Stimulated activated CD8-positive, alpha-beta memory T cell treated with anti-CD3 and anti-CD28 coated beads, Interleukin-7, amount 100 ng/mL, for 1 hour (primary cell): ENCODE measurements at places on chromosomes 7 and 10.

DNA sequence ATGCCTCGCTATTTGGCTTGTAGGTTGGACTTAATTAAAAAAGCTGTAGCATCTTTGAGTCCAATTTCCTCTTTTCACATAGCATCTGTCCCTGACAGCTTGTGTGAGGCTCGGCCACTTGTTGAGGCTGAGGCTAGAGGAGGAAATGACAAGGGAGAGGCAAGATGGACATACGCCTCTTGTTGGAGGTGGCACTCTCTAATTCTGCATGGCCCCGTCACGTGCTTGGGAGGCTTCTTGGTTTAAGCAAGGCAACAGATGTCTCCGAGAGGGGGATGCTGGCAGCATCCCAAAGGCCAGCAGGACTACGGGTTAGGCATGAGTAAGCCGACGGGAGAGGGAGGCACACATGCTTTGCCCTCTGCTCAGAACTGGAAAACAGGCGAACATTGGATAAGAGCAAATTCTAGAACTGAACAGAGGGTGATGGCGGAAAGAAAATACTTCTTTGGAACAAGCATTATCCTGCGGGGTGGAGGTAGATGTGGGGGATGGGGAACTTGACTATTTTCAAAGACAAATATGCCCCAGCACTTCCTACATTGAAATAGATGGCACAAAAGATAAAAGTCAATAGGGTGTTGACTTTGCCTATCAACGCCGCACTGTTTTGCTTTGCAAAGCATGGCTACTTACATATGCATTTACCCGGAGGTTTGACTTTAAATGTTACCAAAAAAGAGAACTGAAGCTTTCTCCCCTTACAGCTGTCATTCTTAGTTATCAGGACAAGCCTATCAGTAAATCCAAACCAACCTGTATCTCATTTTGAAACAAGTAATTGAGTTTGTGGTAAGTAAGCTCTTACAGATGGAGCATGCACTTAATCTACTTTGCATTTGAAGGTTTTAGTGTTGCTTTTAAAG, 94.8 kb downstream of the CHN2 start:
- no peak for DNase-seq

DNA sequence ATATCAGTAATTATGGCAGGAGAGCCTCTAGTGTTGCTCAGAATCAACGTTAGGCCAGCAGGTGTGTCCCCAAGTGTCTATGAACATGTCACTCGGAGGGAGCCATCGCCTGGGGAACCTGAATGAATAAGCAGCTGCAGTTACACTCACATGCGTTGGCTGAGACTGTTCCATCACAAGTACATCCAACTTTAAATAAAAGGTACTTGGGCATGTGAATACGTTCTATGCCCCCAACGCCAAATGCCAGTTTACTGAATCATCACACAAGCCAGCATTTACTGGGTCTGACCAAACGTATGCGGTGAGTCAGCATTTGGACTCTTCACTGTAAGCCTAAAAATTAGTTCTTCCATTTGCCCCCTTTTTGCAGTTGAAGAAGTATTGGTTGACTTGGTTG, 207.6 kb upstream of the PLXNA4 start:
- no peak for DNase-seq

- DNase-seq = no peak
Observed at GRCh38 chr7:78720066-78720465, 733.4 kb downstream of the MAGI2 start.

DNA sequence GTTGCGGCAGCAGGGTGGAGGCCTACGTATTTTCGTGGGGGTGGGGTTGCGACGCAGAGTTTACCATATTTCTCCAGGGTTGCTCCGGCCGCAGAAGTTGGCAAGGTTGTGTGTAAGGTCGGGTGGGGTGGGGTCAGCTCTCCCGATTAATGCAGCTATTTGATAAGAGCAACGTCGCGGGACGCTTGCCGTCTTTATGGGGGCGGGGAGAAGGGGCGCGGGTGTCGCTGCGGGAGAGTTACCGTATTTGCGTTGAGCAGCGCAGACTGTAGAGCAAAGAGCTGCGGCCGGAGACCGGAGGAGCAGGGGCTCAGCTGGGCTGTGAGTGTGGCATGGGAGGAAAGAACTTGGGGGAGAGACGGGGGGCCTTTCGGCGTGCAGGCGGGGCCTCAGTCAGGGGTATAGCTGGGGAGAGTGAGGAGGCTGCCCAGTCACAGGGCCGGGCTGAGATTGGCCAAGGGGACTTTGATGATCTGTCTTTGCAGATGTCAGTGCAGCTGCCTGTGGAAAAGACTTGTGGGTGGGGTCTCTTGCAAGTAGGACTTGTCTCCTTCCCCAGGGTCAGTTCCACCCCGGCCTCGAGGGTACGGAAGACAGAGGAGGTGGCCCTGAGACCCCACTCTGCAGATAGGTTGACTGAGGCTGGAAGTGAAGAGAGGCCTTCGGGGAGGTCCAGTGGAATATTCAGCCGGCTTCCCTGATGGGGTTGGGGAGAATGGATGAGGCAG, 26.6 kb downstream of the ZNF775 start:
- DNase-seq = no peak

- no peak for DNase-seq
Observed at GRCh38 chr10:43259213-43259991, 7.5 kb downstream of the RASGEF1A start.

- no peak for DNase-seq
Observed at GRCh38 chr7:156903232-156903909, 10.4 kb upstream of the LMBR1 start.

- no peak for DNase-seq
Observed at GRCh38 chr10:120105001-120105400, 212.5 kb downstream of the SEC23IP start.

- no peak for DNase-seq
Observed at GRCh38 chr7:46589286-46589685, 668.2 kb upstream of the IGFBP3 start.

GRCh38 chr7:132430861-132431822, 145.1 kb downstream of the PLXNA4 start:
- DNase-seq = peak; percentile 22

GRCh38 chr10:88309365-88309764, 273.8 kb downstream of the RNLS start:
- DNase-seq = no peak

- no peak for DNase-seq
Observed at GRCh38 chr10:88293073-88293472, 290.0 kb downstream of the RNLS start.

DNA sequence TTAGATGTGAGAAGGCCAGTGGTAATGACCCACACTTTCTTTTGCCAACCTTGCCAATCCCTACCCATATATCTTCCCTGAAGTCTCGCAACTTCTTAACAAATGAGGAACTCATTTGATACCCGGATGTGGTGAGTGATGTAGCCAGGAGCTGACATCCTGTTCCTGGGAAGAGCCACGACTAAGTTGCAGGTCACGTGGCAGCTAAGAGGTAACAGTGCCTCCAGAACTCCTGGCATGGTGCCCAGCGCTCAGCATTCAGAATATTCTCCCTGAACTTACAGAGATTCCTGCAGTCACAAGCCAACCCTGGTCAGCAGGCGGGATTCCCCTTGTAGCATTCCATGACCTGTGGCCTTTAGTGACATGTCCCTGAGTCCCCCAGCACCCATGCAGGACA, 282.5 kb downstream of the GALNT17 start:
- DNase-seq = no peak

DNA sequence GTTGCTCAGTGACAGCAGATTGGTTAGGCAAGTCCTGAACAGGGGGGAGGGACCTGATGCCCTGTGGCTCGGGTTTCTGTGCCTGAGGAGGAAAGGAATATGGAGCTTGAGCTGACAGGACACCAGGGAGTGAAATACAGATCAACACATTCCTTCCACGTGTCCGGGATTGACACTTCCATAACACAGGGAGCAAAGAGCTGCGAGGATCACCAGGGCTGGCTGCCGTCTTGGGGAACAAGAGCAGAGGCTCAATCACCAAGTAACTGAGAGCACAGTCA, 36.7 kb upstream of the EFCAB10 start:
- DNase-seq = no peak

GRCh38 chr10:32244011-32244410, 102.9 kb downstream of the EPC1 start:
- DNase-seq = no peak

DNA sequence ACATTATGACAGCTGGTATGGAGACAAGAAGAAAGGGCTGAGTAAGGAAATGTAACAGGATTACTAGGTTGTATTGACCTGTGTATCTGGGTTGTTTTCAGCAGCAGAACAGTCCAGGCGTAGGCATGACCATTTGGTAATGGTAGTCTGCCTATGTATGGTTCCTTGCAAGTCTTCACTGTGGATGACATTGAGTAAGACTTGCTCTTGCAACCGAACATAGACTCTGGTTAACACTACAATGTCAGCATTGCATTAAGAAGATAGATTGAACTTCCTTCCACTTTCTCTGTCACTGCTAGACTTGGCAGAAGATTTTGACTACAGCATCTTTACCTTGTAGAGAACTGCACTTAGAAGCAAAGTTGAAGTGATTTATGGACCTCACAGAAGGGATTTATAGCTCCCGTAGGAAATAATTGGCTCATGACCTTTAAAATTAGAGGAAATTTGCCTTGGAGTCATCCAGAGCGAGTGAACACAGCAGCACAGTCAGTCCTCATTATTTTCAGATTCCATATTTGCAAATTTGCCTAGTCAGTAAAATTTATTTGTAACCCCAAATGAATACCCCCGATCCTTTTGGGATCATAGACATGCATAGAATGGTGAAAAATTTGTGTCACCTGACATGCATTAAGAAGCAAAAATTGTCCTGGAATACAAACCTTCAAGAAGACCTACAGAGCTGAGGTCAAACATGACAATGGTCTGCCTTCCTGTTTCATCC, 79.6 kb upstream of the STRIP2 start:
- no peak for DNase-seq

DNA sequence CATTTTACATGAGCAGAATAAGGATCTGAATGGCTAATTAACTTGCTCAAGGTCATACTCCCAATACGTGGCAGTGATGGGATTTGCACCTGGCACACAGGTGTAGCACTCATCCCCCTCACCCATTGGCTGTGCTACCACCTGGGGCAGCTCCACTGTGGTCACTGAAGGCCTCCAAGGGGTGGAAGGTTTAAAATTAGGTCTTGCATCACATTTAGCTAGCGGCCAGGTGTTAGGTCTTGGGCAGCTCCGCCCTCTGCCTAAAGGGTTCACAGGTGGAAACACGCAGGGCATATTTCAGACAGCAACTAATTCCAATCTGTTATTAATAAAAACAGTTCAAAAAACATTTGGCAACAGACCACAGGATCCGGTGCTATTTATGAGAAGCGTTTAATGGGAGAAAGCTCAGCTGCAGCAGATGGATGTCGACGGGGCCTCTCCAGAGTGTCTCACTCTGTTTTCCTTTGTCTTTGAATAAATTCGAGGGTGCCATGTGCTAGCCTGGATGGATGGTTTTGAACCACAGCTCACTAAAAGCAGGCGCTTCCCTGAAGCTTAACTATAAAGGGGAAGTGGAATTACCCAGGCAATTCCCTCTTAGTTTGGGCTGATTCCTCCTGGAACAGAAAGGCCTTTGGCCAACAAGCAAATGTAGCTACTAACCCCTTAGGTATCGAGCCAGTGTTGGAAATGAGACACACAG, 1017.6 kb downstream of the TYW1 start:
- DNase-seq = no peak

- no peak for DNase-seq
Observed at GRCh38 chr7:56097700-56098099, 4.9 kb upstream of the PHKG1 start.

- DNase-seq = no peak
Observed at GRCh38 chr7:155763691-155764437, 48.4 kb downstream of the SHH start.

DNA sequence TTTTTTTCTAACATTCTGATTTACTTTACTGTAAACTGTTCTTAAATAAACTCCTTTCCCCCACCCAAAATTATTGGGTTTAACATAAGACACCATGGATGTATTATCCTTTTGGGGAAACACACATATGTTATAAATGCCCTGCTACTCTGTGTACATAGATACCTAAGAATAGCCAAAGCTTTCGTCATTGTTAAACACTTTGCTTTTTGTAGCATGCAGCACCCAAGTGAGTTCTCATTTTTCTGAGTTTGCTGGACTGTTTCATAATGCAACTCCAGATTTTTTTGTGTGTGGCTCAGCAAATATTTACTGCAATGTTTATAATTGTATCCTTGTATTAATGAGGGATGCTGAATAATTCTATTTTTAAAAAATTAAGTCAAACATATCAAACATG, 86.9 kb downstream of the VTI1A start:
- DNase-seq = no peak

DNA sequence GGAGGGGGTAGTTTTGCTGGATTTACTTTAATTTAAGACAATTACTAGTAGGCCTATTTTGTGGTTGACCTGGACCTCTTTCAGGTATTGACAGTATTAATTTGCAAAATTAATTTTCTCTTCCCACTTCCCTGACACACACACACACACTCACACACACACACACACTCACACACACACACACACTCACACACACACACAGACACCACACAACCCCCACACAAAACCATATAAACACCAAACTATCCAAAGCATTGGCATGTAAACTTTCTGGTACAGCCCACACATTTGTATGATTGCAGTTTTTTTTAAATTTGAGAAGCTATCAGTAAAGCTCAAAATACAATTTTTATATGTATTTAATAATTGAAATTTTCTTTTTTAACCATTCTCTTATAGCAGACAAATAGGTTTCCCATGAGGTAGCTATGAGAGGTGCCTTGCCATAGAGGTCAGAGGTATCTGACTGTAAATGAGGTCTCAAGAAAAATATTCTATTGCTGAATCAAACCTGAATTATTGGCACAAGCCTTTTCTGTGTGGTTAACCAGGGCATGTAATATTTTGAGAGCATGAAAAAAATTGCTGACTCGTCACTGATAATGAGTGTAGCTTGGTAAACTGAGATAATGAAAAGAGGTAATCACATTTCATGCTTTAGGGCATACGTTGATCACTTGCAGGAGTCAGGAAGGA, 306.5 kb downstream of the GATA3 start:
- no peak for DNase-seq

DNA sequence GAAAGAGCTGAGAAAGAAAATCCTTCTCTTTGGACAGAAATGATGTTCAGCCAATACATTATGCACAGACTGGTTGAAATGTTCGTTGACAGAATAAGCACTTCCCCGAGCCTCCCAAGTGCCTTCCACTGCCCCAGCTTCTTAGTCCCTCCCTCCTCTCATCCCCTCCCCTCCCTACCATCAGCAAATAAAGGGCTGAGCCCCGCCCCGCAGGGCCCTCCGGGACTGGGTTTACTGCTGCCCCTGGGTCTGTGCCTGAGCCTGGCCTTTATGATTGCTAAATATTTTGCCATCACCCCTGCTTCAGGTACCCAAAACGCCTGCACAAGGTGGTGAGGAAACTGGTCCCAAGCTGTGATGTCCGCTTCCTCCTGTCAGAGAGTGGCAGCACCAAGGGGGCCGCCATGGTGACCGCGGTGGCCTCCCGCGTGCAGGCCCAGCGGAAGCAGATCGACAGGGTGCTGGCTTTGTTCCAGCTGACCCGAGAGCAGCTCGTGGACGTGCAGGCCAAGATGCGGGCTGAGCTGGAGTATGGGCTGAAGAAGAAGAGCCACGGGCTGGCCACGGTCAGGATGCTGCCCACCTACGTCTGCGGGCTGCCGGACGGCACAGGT, 28.1 kb downstream of the HKDC1 start:
- DNase-seq = no peak
